GM23338 (cell line): ENCODE measurements at places on chromosomes 2 and 18. TPM values are rescaled to one million over a fixed set of nuclear protein-coding genes. Genes with fewer than 3 reads are reported as not detected.

- H3K27me3 ChIP-seq: no peaks in the 10 kb centered on the region
- H3K27ac ChIP-seq: no peak overlapping the region
- H3K36me3 ChIP-seq: peaks cover 71% of the 10 kb centered on the region
These were observed 65.8 kb upstream of the EML6 start for GRCh38 chr2:54657664-54658083.

- H3K4me1 ChIP-seq: no peaks in the 10 kb centered on the region
- no peak for DNase-seq
- no peak overlapping the region for H3K4me3 ChIP-seq
- H3K27me3 ChIP-seq: no peaks in the 10 kb centered on the region
These were observed 73.3 kb upstream of the OTOS start for GRCh38 chr2:240213476-240214421.

DNA sequence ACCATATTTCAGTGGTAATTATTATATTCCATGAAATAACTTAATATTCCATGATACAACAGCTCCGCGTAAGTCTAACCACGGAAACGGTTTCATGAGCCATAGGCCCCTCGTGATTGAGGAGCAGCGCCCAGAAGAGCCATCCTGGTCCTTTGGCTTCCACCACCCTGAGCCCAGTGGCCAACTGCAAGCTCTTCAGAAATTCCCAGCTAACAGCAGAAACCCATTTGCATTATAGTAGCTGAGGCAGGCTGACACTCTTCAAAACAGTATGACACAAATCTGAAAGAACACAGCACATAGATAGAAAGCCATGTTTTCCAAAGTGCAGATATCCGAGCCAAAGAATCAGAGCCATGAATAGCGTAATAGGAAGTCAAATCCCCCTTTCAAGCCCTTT is 120.9 kb upstream of the NFATC1 start:
- H3K4me1 ChIP-seq: no peaks in the 10 kb centered on the region
- H3K4me3 ChIP-seq: no peak overlapping the region
- H3K27ac ChIP-seq: no peak overlapping the region
- no peaks in the 10 kb centered on the region for H3K27me3 ChIP-seq
- H3K36me3 ChIP-seq: no peaks in the 10 kb centered on the region

DNA sequence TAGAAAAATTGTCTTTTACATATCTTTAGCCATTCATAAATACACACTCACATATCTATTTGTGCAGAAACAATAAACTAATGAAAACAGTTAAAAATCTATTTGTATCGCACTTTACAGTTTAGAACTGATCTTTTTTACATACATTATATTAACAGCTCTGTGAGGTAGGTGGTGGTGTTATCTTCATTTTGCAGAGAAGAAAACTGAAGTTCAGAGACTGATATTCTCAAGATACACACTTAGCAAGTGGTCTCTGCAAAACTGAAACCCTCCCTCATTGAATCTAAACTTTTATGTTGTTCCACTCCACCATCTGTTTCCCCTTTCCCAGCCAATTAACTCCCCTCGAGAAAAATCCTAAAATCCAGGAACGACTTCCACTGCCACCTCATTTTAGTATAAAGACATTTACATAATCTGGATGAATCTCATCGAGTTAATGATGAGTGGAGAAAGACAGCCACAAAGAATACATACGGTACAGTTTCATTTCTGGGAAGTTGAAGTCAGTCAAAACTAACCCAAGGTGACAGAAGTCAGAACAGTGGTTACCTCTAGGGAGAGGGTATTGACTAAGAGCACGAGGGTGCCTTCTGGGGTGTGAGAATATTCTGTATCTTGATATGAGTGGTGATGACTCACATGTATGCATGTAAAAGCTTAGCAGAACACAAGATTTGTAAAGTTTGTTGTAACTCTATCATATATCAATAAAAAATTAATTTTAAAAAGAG is 524.2 kb upstream of the TCF4 start:
- H3K36me3 ChIP-seq: no peaks in the 10 kb centered on the region
- H3K4me1 ChIP-seq: no peaks in the 10 kb centered on the region
- no peak overlapping the region for H3K27ac ChIP-seq
- H3K27me3 ChIP-seq: no peaks in the 10 kb centered on the region
- no peak overlapping the region for H3K4me3 ChIP-seq

GRCh38 chr2:164745012-164745797 is 96.4 kb downstream of the COBLL1 start:
- H3K27ac ChIP-seq: no peak overlapping the region
- no peaks in the 10 kb centered on the region for H3K27me3 ChIP-seq
- no peaks in the 10 kb centered on the region for H3K36me3 ChIP-seq
- no peaks in the 10 kb centered on the region; the same call in 1 of the 2 replicates for H3K4me1 ChIP-seq
- no peak for DNase-seq

DNA sequence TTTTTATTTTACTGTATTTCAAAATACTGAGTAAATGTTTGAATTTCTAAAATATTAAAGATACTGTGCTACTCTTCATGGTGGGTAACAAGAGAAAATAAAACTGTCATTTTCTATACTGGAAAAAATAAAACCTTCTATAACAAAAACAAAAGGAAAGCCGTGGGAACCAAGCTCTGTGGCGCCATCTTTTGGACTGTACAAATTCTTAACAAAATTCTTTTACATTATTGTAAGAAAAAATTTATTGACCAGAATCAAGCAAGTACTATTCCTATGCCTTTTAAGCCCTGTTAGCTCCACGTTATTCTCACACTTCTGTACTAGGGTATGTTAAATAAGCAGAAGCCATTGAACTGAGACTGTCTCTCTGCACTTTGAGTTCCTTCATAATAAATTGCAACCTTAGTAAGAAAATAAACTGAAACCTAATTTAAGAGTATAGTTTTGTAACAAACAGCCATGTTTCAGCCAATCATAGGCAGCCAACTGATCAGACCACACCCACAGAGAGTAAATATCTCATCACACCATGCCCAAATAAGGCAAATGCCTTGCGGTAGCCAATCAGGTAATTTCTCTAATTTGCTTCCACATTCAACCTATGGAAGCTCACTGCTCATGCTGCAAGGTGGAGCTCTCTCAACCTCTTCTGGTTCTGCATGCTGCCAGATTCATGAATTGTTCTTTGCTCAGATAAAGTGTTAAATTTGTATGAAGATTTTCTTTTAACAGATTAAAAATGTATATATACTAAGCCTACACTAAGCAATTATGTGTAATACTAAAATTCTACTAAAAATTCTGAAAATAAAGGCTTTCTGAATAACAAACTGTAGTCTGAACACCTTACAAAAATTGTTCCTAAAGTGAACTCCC is 42.2 kb downstream of the HIBCH start:
- H3K4me1 ChIP-seq: 0 out of 2 replicates have a peak, but pooled peaks cover 2% of the 10 kb centered on the region
- H3K27me3 ChIP-seq: no peaks in the 10 kb centered on the region
- peak; percentile 68 for DNase-seq
- no peak overlapping the region for H3K27ac ChIP-seq
- no peaks in the 10 kb centered on the region for H3K36me3 ChIP-seq
- H3K4me3 ChIP-seq: no peak overlapping the region

DNA sequence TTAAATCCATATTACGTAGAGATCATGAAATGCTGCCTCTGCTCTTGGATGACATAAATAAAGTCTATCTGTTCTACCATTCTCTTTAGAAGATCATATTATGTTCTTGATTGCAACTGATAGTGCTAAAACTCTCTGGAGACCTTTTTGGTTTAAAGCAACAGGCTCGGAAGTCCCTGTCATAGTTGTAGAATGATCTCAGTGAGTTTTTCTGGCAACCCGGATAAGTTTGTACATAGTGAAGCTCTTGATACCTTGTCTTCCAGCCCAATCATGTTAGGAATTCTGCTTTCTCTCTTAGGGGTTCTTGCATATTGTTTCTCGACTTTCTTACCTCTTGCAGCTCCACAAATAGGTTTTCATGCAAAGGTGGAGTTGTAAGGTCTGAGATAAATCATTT is 156.1 kb downstream of the TTC27 start:
- H3K36me3 ChIP-seq: peaks cover 6% of the 10 kb centered on the region; the same call in 1 of the 2 replicates
- H3K4me1 ChIP-seq: no peaks in the 10 kb centered on the region
- H3K27me3 ChIP-seq: no peaks in the 10 kb centered on the region
- H3K4me3 ChIP-seq: no peak overlapping the region
- H3K27ac ChIP-seq: no peak overlapping the region

DNA sequence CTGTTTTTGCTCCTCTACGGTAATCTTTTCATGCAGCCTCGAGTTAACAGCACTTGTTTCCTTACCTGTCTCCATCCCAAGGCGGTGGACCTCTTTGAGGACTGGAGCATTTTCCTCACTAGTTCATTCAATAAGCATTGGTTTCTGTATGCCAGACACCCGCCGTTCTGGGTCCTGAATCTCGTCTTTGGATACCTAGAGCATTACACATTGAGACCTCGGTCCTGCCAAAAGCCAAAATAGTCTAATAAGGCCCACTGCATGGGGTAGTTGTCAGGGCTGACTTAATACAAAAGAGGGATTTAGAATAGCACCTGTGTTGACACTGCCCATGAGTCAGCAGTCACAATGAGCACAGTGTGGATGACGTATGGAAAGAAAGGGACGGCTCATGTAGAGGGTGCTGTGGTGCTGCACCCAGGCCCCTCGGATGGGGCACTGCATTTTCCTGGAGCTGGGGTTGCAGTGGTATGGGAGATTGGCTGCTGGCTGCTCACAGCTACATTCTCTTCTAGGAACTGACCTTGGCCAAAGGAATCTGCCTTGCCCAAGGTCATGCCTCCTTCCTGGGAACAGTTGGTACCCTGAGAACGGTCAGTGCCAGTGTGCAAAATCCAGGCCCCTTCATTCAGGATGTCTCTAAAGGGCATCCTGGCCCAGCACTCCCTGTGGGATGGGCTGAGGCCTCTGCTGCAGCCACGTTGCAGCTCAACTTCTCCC is 126.9 kb upstream of the NCK2 start:
- no peaks in the 10 kb centered on the region for H3K36me3 ChIP-seq
- no peak overlapping the region for H3K27ac ChIP-seq
- no peaks in the 10 kb centered on the region for H3K4me1 ChIP-seq
- H3K4me3 ChIP-seq: no peak overlapping the region
- no peak for DNase-seq

DNA sequence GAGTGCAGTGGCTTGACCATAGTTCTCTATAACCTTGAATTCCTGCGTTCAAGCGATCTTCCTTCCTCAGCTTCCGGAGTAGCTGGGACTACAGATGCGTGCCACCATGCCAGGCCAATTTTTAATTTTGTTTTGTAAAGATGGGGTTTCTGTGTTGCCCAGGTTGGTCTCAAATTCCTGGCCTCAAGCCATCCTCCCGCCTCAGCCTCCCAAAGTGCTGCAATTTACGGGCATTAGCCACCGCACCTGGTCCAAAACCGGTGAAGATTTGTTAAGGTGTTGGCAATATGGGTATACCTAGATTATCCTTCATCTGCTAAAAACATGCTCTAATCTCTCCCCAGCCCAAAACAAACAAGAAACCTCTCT is 1.3 kb upstream of the EIF2AK3 start:
- peaks cover 59% of the 10 kb centered on the region for H3K4me1 ChIP-seq
- no peaks in the 10 kb centered on the region for H3K36me3 ChIP-seq
- peak overlapping the region; percentile 51 for H3K4me3 ChIP-seq
- no peaks in the 10 kb centered on the region for H3K27me3 ChIP-seq

DNA sequence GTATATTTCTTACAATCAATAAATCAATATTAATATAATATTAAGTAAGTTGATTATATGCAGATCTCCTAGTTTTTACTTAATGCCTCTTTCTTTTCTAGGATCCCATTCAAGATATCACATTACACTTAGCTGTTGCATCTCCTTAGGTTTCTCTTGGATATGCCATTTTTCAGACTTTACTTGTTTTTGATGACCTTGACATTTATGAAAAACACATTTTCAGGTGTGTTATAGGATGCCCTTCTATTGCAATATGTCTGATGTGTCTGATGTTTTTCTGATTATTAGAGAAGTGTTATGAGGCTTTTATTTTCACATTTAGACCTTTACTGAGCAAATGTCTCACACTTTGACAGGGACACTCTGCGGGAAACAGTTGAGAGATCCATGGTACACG is 933.6 kb upstream of the CNTNAP5 start:
- no peak overlapping the region for H3K27ac ChIP-seq
- DNase-seq: no peak
- no peak overlapping the region for H3K4me3 ChIP-seq
- H3K36me3 ChIP-seq: no peaks in the 10 kb centered on the region
- H3K4me1 ChIP-seq: no peaks in the 10 kb centered on the region
- no peaks in the 10 kb centered on the region for H3K27me3 ChIP-seq

GRCh38 chr2:72141881-72142451 is 5.7 kb downstream of the CYP26B1 start:
- H3K4me3 ChIP-seq: peak overlapping the region; percentile 77
- no peak overlapping the region for H3K27ac ChIP-seq
- H3K27me3 ChIP-seq: peaks cover 84% of the 10 kb centered on the region
- no peaks in the 10 kb centered on the region for H3K36me3 ChIP-seq
- peaks cover 30% of the 10 kb centered on the region for H3K4me1 ChIP-seq

- H3K27me3 ChIP-seq: peaks cover 53% of the 10 kb centered on the region
- peak overlapping the region; percentile 80 for H3K4me3 ChIP-seq
- H3K36me3 ChIP-seq: no peaks in the 10 kb centered on the region
These were observed 1.4 kb downstream of the NOL4 start for GRCh38 chr18:34223164-34223892.

GRCh38 chr2:240374085-240374907 is 61.2 kb upstream of the GPC1 start:
- no peaks in the 10 kb centered on the region for H3K36me3 ChIP-seq
- H3K27ac ChIP-seq: no peak overlapping the region
- no peak for DNase-seq
- no peak overlapping the region for H3K4me3 ChIP-seq

- DNase-seq: peak; percentile 45
- H3K36me3 ChIP-seq: no peaks in the 10 kb centered on the region
- H3K27ac ChIP-seq: peak overlapping the region; percentile 76
- peaks cover 15% of the 10 kb centered on the region for H3K4me1 ChIP-seq
These were observed 52.8 kb upstream of the PTMA start for GRCh38 chr2:231655488-231655887.

- H3K4me3 ChIP-seq: no peak overlapping the region
- no peak overlapping the region for H3K27ac ChIP-seq
- no peaks in the 10 kb centered on the region for H3K27me3 ChIP-seq
- DNase-seq: no peak
- no peaks in the 10 kb centered on the region for H3K4me1 ChIP-seq
These were observed 8.4 kb downstream of the SCN7A start for GRCh38 chr2:166485558-166486178.

Gene DSC3
- 2.1 and 3.7 TPM in 2 replicates for total RNA-seq

Gene COLEC12
- total RNA-seq: 3.2 and 4.0 TPM in 2 replicates

Gene SGPP2
- not detected in 2 replicates for total RNA-seq

Gene COLEC11
- 0.43 and 1.3 TPM in 2 replicates for total RNA-seq

Gene NFE2L2
- 28.0 and 35.0 TPM in 2 replicates for total RNA-seq

Gene GALNT1
- total RNA-seq: 60.8 and 67.4 TPM in 2 replicates

Gene CAPN14
- 0.54 TPM in 1 of 2 replicates, not detected in the other for total RNA-seq

Gene SETBP1
- 3.7 and 5.5 TPM in 2 replicates for total RNA-seq

Gene EFHD1
- total RNA-seq: 3.4 and 7.0 TPM in 2 replicates

Gene LRRC30
- not detected in 2 replicates for total RNA-seq

Gene ZNF519
- 54.6 and 59.6 TPM in 2 replicates for total RNA-seq

Gene CNRIP1
- 5.9 and 6.9 TPM in 2 replicates for total RNA-seq

Gene UGP2
- 742 and 744 TPM in 2 replicates for total RNA-seq
